ENCODE measurements at places on chromosomes 16 and 17. TPM values are rescaled to one million over a fixed set of nuclear protein-coding genes. Genes with fewer than 3 reads are reported as not detected.

The NTN1 gene
- 3.0 TPM for total RNA-seq

The MYLK3 gene
- total RNA-seq, result 0.63 TPM

The UMOD gene
- not detected for total RNA-seq

- no peaks in the 10 kb centered on the region for H3K36me3 ChIP-seq
- peaks cover 3% of the 10 kb centered on the region for H3K4me1 ChIP-seq
- H3K27me3 ChIP-seq, result no peaks in the 10 kb centered on the region
- H3K4me3 ChIP-seq, result no peak overlapping the region
Observed at GRCh38 chr16:17224879-17225281, 245.9 kb downstream of the XYLT1 start.

DNA sequence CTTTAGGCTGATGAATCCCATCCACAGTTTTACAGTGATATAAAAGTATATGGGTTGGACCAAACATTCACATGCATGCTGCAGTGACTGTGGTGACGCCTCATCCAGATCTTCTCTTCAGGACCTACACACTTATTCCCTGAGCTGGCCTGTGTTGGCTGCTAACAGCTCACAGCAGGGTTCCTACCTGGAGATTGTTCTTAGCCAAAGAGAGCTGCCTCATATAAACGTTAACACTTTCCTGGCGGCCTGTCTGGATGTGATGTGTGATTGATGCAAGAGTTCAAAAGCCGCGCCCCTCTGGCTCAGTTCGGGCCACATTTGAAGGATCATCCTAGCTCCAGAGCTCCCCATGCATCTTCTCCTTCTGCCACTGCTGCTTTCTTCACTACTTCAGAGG is 93.0 kb upstream of the NETO2 start:
- DNase-seq, result peak; percentile 47
- no peak overlapping the region for H3K4me3 ChIP-seq
- no peaks in the 10 kb centered on the region for H3K27me3 ChIP-seq
- H3K36me3 ChIP-seq, result no peaks in the 10 kb centered on the region

- H3K4me3 ChIP-seq, result no peak overlapping the region
- H3K4me1 ChIP-seq, result no peaks in the 10 kb centered on the region
- no peaks in the 10 kb centered on the region for H3K27me3 ChIP-seq
- H3K27ac ChIP-seq, result no peak overlapping the region
Observed at GRCh38 chr16:87339086-87339723, 22.0 kb upstream of the C16orf95 start.

DNA sequence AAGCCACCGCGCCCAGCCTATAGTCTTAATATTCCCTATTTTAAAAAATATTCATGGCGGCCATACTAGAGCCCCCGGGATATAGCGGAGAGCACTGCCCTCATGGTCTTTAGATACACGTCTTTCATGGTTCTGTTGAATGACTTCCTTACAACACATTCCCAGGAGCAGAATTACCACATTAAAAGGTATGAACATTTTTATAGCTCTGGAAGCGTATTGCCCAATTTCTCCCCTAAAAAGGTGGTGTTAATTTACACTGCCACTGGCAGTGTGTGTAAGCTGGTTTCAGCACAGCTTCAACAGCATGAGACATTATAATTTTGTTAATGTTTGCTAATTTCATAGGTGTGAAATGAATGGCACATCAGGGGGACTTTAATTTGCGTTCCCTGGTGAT is 19.0 kb downstream of the C17orf100 start:
- H3K4me3 ChIP-seq, result no peak overlapping the region
- H3K27me3 ChIP-seq, result peaks cover 3% of the 10 kb centered on the region
- no peaks in the 10 kb centered on the region for H3K4me1 ChIP-seq
- no peaks in the 10 kb centered on the region for H3K36me3 ChIP-seq
